ENCODE measurements at places on chromosomes 3 and 15.

DNA sequence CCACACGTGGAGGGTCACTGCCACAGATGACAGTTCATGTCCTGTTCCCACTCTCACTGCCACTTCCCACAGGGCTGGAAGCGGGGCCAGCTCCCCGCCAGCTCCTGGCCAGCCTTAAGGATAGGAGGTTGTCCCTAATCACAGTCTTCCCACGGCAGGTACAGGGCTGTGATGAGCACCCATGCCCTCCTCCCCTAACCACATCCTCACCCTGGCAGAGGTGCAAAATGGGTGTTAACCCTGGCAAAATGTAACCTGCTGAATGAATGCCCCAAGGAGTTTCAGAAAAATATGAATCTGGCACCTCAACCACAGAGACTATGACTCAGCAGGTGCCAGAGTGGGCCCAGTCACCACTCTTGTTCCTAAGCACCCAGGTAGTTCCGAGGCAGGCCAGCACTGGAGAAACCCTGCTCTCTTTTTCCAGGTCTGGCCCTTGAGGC is 185.1 kb upstream of the TPM1 start:
- H3K27ac ChIP-seq, result no peak overlapping the region
- H3K36me3 ChIP-seq, result no peaks in the 10 kb centered on the region
- no peak overlapping the region for H3K4me3 ChIP-seq

DNA sequence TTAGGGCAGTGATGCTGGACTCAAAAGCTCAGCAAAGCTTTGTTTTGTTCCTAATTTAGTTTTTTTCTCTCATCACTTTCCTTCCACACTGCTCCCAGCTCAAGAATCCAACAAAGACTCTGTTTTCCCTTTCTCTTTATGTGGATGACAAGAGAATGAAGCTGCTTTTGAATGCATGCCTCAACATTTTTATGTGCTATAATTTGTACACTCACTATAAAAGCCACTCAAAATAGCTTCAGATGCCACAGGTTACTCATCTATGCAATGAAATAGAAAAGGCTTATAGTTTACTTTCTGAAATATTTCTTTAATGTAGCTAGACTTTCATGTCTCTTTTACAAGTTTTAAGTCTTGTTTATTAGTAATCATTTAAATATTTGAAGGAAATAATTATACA is 714.9 kb downstream of the OTOL1 start:
- DNase-seq, result no peak
- H3K4me1 ChIP-seq, result no peaks in the 10 kb centered on the region
- H3K27me3 ChIP-seq, result no peaks in the 10 kb centered on the region

GRCh38 chr15:101521069-101521468 is 31.6 kb upstream of the PCSK6 start:
- no peak overlapping the region for H3K4me3 ChIP-seq
- no peaks in the 10 kb centered on the region for H3K4me1 ChIP-seq
- DNase-seq, result no peak
- H3K27me3 ChIP-seq, result no peaks in the 10 kb centered on the region
- no peak overlapping the region for H3K27ac ChIP-seq
- H3K36me3 ChIP-seq, result no peaks in the 10 kb centered on the region

- DNase-seq, result no peak
- no peak overlapping the region for H3K4me3 ChIP-seq
- no peaks in the 10 kb centered on the region for H3K4me1 ChIP-seq
- H3K27me3 ChIP-seq, result no peaks in the 10 kb centered on the region
- H3K27ac ChIP-seq, result no peak overlapping the region
- H3K36me3 ChIP-seq, result no peaks in the 10 kb centered on the region
Observed at GRCh38 chr15:44145495-44145894, 49.6 kb downstream of the FRMD5 start.

DNA sequence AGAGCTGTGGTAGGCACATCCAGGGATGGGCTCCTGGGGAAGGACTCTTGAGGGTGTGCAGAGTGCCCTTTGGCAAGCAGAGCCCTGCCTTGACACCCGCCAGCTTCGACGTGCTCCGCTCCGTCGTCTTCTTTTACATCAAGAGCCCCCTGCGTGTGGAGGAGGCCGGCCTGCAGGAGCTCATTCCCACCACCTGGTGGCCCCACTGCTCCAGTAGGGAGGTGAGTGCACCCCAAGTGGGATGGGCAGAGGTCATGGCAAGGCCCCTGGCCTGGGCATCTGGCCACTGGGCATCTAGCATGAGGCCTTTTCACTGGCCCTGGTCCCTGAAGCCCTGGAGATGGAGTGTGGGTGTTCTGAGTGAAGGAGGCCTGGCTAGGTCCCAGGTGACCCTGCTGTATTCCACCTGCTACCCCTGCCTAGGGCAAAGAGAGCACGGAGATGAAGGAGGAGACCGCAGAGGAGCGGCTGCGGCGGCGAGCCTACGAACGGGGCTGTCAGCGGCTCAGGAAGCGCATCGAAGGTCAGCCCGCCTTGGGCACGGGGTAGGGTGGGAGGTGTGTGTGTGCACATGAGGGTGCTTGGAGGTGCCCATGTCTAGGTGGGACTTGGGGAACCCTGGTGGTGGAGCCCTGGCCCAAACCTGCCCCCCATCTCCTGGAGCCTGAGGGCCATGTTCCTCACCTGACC is 12.2 kb downstream of the RNF123 start:
- H3K27me3 ChIP-seq, result no peaks in the 10 kb centered on the region
- H3K36me3 ChIP-seq, result peaks cover 22% of the 10 kb centered on the region
- peaks cover 2% of the 10 kb centered on the region for H3K4me1 ChIP-seq
